ENCODE measurements at places on chromosomes 2 and 18. TPM values are rescaled to one million over a fixed set of nuclear protein-coding genes. Genes with fewer than 3 reads are reported as not detected.

The DAW1 gene
- total RNA-seq = not detected

The GALNT1 gene
- 92.5 TPM for total RNA-seq

The QPCT gene
- 0.24 TPM for total RNA-seq

The COLEC11 gene
- not detected for total RNA-seq

DNA sequence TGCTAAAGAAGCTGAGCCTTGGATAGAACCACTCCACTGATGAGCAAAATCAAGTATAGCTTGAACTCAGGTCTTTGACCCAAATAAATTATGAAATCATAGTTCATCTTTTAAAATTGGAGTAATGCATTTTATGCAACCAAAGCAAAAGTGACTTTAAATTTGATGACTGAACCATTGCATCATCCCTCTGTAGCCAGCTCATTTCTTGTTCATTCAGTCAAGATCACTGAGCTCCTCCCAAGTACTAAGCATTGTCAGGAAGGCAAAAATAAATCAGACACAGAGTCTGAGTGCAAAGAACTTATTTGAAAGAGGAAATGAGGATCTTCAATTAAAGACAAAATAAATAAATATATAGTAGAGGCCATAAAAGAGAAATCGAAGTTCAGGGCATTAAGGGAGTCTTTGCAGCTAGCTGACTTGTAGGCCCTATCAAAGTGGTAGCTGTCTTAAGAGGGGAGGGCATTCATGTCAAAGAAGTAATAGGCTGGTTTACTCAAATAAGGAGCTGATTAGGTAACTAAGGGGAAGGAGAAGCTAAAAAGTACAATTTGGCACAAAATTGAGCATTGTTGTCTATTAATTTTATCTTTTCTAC lies 411.8 kb downstream of the MTX2 start:
- no peak for DNase-seq

DNA sequence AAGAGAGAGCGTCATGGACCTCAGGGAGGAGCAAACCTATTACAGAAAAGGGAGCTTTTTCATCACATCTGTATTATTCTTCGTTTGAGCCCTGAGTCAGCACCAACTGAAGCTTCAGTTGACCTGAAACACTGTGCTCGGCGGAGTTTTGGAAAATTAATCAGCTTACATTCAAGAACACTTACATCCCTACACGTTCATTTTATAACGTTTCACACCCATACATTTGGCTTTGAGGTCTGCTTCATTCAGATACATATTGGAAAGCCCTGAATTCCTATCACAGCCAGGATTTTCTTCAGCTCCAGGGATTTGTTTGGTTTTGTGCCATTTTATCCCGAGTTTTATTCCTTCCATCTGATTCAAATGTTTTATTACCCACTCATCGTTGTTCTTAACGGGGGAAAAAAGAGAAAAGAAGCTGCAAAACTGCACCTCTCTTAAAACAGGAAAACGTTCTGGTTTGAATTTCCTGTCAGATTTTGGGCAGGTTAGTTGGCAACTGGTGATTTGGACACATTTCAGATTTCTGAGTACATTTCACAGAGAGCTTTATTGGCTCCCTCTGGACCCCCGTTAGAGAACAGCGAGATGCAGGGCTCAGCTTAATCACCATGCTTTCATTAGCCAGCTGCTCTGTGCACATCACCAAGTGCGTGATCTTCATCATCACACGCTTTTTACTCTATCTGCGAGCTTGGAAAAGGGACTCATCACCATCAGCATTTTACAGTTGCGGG lies 88.8 kb downstream of the CDC42EP3 start:
- DNase-seq = peak; percentile 71

DNA sequence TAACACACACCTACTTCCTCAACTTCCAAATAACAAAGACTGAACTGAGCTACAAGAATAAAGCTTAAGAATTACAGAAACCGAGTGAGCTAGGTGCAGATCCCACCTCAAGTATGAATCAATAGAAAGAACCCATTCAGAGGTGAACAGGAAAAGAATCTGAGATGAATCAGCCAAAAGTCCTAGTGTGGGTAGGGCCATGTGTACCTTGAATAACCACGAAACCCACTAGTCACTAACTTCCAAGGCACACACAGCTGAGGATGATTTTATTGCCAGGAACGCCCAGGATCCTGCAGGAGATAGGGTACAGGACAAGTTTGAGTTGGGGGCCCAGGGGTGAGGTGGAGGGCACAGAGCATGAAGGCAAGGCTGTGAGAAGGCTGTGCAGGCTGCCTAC lies 99.7 kb upstream of the REG3A start:
- no peak for DNase-seq

DNA sequence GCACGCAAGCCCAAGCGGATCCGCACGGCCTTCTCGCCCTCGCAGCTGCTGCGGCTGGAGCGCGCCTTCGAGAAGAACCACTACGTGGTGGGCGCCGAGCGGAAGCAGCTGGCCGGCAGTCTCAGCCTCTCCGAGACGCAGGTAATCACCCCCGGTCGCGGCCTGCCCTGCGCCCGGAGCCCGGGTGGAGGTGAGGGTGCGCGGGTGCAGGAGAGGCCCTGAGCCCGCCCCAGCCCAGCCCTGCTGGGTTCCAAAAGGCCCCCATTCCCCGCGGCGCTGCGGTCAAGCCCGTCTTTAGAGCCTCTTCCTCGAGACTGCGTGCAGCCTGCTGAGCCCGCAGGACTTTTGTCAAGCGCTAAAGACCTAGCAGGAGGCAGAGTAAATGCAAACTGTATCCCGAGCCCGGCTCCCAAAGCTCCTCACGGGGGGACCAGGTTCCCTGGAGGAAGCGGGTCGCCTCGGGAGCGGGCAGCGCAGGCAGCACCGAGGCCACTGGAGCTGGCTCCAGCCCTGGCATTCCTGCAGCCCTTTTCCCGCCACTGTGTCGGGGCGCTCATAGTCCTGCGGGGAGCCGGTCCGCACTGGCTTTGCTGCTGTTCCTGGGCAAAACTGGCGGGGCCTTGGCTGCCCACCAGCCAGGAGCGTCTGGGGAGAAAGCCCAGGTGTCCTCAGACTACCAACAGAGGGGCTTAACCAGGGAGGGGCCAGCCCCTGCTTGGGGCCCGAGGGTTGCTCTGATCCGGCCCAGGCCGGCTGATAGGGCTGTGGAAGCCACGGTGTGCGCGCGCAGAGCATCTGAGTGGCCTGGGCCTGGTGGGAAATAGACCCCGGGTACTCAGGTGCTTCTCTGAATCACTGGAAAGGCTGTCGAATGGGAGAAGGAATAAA lies 7.3 kb downstream of the EMX1 start:
- DNase-seq = peak; percentile 48

- DNase-seq = no peak
Measured at GRCh38 chr2:148999451-148999921, 39.0 kb upstream of the LYPD6B start.

- no peak for DNase-seq
Measured at GRCh38 chr2:239778861-239779558, 246.1 kb downstream of the NDUFA10 start.

- peak; percentile 81 for DNase-seq
Measured at GRCh38 chr2:101524806-101525430, 50.0 kb upstream of the RFX8 start.

DNA sequence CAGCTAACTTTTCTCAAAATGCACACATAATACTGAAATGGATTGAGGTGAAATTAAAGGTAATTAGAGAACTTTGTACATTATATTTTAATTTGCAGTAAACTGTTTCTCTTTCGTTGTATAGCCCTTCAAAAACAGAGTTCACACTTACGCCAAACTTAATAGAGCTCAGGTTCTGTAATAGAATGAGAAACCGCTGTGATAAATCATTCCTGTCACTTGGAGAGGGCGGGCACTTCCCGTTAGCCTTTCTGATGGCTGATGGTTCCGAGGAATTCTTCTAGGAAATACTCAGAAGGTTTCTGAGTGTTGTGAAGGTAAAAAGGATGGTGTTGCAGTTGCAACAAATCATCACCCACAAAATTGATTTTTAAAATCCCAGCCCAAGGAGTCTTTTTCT lies 155.8 kb upstream of the ALKAL2 start:
- DNase-seq = no peak

GRCh38 chr2:4272261-4272858 lies 569.0 kb downstream of the DCDC2C start:
- no peak for DNase-seq
